ENCODE measurements at places on chromosomes 1 and 21.

- DNase-seq: no peak
These were observed 4.7 kb upstream of the C1orf52 start for GRCh38 chr1:85264150-85264549.

- no peak for DNase-seq
These were observed 46.9 kb downstream of the PKN2 start for GRCh38 chr1:88730995-88731394.

GRCh38 chr1:10870493-10871096 is 74.1 kb upstream of the CASZ1 start:
- no peak for DNase-seq

- peak; percentile 75 for DNase-seq
These were observed 50.1 kb downstream of the SSBP3 start for GRCh38 chr1:54355931-54356679.

GRCh38 chr1:217228689-217229088 is 402.2 kb downstream of the GPATCH2 start:
- DNase-seq: no peak

DNA sequence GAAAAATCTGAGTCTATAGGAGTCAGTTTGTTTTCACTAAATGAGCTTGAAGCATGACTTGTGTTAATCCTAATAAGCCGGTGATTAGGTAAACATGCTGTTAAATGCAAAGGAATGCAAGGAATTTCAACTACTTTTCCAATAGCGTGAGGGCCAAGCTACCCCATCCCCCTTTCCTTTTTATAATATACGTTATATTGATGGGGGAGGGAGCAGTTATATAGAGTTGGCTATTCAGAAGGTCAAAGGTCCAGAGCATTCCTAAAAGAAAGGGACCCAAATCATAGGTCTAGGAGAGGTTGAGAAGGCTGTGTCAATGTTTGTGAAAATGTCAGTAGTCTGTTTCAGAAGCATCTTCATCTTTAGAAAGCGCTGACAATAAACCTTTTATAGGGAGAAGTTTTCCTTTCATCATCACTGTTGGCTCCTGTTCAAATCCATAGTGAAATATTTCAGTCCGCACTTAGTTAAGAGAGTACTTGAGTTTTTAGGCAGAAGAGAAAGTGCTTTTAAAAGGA is 3.8 kb downstream of the CCN1 start:
- no peak for DNase-seq

All from SK-N-DZ (cell line).